ENCODE measurements at places on chromosomes 4 and X. TPM values are rescaled to one million over a fixed set of nuclear protein-coding genes. Genes with fewer than 3 reads are reported as not detected.

DNA sequence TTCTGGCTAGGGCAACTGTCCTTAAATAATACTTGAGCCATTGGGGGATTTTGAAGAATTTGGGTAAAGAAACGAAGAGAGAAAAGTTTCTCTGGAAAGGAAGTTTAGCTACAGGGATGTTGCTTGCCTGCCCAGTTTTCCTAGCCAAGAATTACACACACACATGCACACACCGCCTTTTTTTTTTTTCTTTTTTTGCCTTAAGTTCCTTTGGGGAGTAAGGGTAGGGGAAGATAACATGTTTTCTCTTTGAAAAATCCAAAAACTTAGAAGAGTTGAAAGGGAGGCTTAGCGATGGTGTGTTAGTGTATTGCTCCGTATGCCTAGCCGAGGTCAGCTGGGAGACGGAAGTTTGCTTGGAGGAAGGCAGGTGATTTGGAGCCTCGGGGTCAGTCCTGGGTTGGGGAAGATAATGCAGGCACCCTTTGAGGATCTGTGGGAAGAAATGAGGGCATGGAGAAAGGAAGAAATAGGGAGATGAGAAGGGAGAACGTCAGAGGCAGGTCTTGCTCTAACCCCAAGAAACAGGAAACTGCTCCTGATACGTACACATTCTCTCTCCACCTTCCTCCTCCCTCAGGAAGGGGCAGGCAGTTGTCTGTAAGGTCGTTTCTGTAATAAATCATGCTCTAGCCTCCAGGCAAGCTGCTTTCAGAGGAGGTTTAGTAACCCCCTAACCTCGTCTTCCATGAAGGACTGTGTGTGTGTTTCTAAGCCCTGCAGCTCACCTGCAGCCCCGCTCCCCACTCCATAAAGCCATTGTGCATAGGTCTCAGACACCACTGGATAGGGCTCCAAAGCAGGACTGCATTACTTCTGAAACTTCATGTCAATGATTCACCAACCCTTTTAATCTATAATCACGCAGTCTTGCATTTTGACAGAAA lies 10.5 kb downstream of the KLF3 start:
- H3K4me3 ChIP-seq: peak overlapping the region; percentile 71
- peaks cover 89% of the 10 kb centered on the region for H3K4me1 ChIP-seq
- H3K36me3 ChIP-seq: peaks cover 3% of the 10 kb centered on the region
- no peak for DNase-seq

- no peaks in the 10 kb centered on the region for H3K27me3 ChIP-seq
- no peak overlapping the region for H3K27ac ChIP-seq
- H3K36me3 ChIP-seq: no peaks in the 10 kb centered on the region
Observed at GRCh38 chr4:108831886-108832285, 69.0 kb upstream of the ETNPPL start.

DNA sequence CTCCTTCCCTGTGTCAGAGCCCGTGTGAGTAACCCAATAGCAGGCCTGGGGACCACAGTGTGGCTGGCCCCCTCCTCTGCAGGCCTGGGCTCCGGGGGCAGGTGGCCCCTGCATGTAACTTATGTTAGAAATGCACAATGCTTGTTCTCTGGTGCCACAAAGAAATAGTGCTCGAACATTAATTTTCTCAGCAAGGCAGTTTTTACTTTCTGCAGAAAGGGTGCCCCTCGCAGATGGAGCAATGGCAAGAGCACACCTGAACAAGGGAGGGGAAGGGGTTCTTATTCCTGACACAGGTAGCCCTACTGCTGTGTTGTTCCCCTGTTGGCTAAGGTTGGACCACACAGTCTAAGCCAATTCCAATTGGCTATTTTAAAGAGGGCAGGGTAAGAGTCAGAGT lies 17.1 kb downstream of the TACC3 start:
- H3K4me1 ChIP-seq: no peaks in the 10 kb centered on the region
- H3K27me3 ChIP-seq: no peaks in the 10 kb centered on the region
- DNase-seq: no peak
- H3K4me3 ChIP-seq: no peak overlapping the region

The TKTL1 gene
- not detected for total RNA-seq

- no peak overlapping the region for H3K27ac ChIP-seq
- H3K4me3 ChIP-seq: no peak overlapping the region
- DNase-seq: no peak
- H3K36me3 ChIP-seq: peaks cover 24% of the 10 kb centered on the region
- peaks cover 4% of the 10 kb centered on the region for H3K4me1 ChIP-seq
Observed at GRCh38 chr4:102281171-102281839, 64.0 kb downstream of the SLC39A8 start.

The CD99 gene
- total RNA-seq: 205 TPM

DNA sequence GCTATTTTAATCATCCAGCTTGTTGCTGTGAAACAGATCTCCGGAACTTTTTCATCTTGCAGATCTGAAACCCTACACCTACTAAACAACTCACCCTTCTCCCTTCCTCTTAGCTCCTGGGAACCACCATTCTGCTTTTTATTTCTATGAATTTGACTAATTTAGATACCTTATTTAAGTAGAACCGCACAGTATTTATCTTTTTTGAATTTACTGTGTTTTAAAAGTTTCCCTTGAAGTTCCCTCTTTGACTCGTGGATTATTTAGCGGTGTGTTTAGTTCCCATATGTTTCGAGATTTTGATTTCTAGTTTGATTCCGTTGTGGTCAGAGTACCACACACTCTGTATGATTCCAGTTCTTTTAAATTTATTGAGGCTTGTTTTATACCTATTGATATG lies 44.6 kb downstream of the EIF2S3 start:
- no peaks in the 10 kb centered on the region for H3K27me3 ChIP-seq
- H3K4me1 ChIP-seq: no peaks in the 10 kb centered on the region
- H3K27ac ChIP-seq: no peak overlapping the region
- no peak for DNase-seq

The SNCA gene
- total RNA-seq: 1.1 TPM

- H3K36me3 ChIP-seq: peaks cover 49% of the 10 kb centered on the region
- no peaks in the 10 kb centered on the region for H3K27me3 ChIP-seq
- peak overlapping the region; percentile 80 for H3K27ac ChIP-seq
Observed at GRCh38 chrX:153338836-153339235, 4.9 kb downstream of the ZNF275 start.

DNA sequence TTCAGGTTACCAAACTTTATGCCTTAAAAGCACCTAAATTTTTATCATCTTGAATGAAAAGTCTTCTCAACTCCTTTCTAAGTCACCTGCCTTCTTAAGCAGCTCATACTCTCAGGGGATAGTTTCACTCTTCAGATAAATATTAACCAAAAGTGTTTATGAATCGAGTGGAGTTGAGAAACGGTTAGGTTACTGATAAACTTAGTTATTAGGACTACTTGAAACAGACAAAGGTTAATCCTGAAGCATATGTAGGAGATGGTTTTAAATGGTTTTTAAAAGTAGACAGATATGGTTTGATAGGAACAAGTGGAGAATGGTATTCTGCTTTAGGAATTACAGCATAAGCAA lies 32.8 kb downstream of the CLDN22 start:
- H3K4me1 ChIP-seq: no peaks in the 10 kb centered on the region
- H3K36me3 ChIP-seq: peaks cover 12% of the 10 kb centered on the region
- no peak overlapping the region for H3K4me3 ChIP-seq
- DNase-seq: no peak
- H3K27me3 ChIP-seq: no peaks in the 10 kb centered on the region

DNA sequence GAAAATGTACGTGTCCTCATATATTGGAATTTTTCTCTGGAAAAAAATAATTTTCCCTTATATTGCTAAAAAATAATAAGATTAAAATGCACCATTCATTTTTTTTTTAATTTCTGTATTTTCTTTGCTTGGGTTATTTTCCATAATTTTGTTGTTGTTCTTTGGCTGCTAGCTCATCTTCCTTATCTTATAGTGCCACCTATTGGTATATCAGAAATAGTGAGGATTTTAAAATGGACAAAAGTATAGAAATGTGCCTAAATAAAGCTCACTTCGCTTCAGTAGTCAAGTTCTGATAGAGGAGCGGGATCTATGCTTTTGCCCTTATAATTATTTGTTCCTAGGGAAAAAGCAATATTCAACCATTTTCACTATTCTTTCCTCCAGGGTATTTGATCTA lies 134.8 kb downstream of the NAP1L3 start:
- no peak overlapping the region for H3K27ac ChIP-seq
- H3K36me3 ChIP-seq: no peaks in the 10 kb centered on the region
- H3K4me1 ChIP-seq: no peaks in the 10 kb centered on the region
- H3K27me3 ChIP-seq: no peaks in the 10 kb centered on the region

DNA sequence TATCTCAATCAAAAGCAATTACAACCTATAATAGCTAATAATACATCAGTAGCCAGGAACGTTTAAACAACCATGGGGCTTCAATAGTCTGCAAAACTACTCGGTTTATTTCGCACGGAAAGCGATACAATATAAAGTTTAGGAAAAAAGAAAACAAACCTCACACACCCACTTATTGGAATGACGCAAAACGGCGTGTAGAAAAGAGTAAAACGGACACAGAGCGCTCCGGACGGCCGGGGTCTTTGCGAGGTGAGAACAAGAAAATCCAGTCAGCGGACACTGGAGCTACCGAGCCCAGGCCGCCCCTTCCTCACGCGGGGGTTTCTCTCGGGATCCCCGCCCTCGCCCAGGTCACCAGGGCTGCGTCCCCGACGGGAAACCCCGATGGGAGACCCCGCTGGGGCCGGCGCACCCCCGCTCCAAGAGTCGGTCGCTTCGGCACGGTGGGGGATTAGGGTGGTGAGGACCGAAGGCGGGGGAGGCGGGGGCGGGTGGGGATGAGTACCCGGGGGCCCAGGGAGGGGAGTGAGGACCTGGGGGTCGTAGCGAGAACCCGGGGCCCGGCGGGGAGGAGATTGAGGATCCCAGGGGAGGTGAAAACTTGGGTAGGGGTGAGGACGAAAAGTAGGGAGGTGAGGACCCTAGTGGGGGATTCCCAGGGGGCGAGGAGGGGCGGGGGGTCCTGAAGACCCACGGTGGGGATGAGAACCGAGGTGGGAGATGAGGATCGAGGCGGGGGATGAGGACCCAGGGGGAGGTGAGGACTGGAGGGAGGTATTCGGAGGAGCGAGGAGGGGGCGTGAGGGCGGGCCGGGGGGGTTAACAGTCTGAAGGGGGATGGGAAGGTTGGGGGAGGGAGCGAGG lies 737 bp downstream of the NELFA start:
- no peaks in the 10 kb centered on the region for H3K27me3 ChIP-seq
- no peak for DNase-seq
- H3K36me3 ChIP-seq: peaks cover 10% of the 10 kb centered on the region

DNA sequence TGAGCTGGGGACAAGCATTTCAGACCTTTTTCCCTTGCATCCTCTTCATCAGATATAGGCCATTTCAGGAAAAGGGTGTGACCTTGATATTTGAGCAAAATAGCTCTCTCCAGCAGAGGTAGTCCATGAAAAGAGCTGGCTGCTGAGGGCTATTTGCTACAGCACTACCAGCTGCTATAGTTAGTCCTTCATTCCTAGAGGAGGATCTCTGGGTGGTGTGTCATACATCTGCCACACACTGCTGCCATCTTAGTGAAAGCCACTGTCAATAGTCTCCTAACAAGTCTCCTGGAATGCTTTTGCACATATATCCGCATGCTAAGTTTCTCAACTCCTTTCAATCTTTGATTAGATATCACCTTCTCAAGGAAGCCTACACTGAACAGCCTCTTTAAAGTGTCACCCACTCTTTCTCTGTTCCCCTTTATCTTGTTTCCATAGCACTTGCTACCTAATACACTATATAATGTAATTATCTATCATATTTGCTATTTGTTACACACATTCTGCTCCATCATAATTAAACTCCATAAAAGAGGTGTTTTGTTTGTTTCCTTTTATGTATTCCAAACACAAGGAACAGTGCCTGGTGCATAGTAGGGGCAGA lies 131.9 kb downstream of the TBC1D19 start:
- no peaks in the 10 kb centered on the region for H3K4me1 ChIP-seq
- no peaks in the 10 kb centered on the region for H3K27me3 ChIP-seq
- DNase-seq: no peak

GRCh38 chr4:146186596-146186995 lies 11.1 kb downstream of the LSM6 start:
- peaks cover 8% of the 10 kb centered on the region for H3K4me1 ChIP-seq
- no peaks in the 10 kb centered on the region for H3K27me3 ChIP-seq
- no peak for DNase-seq
- H3K27ac ChIP-seq: no peak overlapping the region

The ETDB gene
- total RNA-seq: not detected

The EOLA1 gene
- 14.7 TPM for total RNA-seq

The PASD1 gene
- total RNA-seq: not detected

DNA sequence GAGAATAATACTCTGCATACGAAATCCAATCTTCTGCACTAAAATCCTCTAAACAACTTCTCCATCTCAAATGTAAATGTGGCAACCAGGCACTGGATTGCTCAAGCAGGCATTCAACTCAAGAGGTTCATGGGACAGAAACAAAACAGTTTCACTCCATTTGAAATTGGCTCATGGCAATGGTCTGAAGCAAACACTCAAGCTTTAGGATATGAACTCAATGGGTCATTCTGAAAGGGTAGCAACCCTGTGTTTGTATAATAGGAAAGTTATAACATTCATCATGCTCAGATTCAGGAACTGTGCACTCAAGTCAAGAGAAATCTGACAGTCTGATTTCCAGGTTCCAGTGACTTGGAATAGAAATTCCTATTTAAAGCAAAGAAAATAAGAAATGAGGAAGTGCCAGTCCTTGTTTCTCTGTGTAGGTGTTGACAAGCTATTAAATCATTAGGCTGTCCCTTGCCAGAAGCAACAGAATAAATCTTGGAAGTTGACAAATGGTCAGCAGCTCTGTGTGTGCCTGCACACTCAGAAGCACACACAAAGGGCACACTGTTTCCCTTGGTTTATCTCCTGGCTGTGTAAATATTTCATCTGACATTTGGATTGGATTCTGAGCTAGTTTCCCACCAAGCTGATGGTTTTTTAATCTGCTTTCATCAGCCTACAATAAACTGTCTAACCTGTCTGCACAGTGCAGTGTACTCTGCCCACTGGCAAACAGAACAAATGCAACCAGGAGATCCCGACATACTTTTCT lies 75.9 kb upstream of the CITED1 start:
- H3K36me3 ChIP-seq: no peaks in the 10 kb centered on the region
- H3K27ac ChIP-seq: no peak overlapping the region
- DNase-seq: no peak
- H3K27me3 ChIP-seq: no peaks in the 10 kb centered on the region
- no peaks in the 10 kb centered on the region for H3K4me1 ChIP-seq

The CAPN6 gene
- not detected for total RNA-seq

- H3K27ac ChIP-seq: no peak overlapping the region
- no peaks in the 10 kb centered on the region for H3K27me3 ChIP-seq
- H3K36me3 ChIP-seq: no peaks in the 10 kb centered on the region
Observed at GRCh38 chr4:186658657-186659056, 65.0 kb downstream of the FAT1 start.

DNA sequence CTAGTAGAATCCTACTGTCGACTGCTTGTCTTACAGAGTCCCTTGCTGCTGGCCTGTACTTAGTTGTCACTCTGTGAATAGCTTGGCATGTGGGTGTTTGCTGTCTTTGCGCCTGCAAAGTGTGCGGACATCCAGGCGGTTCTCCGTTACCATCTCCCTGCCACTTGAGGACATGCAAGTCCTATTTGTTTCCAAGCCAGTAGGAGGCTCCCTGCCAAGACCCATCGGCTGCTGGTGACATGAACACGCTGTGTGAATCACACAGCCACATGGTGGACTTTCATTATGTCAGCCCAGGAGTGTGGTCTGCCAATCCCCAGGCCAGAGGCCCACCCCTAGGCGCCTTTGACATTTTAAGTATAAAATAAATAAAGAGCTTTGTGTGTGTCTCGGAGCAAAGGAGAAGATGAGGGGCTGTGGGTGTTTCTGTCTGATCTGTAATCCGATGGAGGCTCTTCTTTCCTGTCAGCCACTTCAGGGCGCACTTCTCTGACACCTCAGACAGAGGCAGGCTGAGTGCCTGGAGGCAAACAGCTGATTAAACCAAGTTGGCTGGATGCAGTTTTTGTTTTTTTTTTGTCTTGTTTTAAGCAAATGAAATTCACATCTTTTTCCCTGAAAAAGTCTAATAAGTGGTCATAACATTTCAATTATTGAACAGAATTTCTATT lies 51.5 kb downstream of the ALPK1 start:
- no peak overlapping the region for H3K4me3 ChIP-seq
- H3K36me3 ChIP-seq: peaks cover 7% of the 10 kb centered on the region
- no peak overlapping the region for H3K27ac ChIP-seq

All from activated naive CD4-positive, alpha-beta T cell treated with anti-CD3 and anti-CD28 coated beads for 36 hours (primary cell).